ENCODE measurements at places on chromosomes 4 and X. TPM values are rescaled to one million over a fixed set of nuclear protein-coding genes. Genes with fewer than 3 reads are reported as not detected.

TBC1D25 gene
- total RNA-seq = 27.0 TPM

DNA sequence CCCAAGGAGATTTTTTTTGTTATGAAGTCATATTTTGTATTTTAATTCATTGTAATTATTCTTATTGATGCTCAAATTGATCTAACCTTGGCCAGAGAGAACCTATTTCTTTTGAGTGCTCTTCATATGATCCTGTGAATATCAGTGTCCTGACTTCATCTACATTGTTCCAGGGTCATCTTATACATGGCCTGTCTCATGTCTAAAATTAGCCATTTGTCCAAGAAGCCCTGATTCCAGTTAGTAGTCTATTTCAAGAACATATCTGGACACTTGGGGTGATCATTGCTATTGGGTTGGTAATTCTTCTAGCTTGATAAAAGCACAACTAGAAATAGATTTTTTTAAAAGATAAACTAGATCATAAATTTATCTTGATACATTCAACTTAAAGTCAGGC lies 266.2 kb downstream of the SPRY1 start:
- DNase-seq = no peak
- no peaks in the 10 kb centered on the region for H3K4me1 ChIP-seq
- no peak overlapping the region for H3K27ac ChIP-seq
- no peaks in the 10 kb centered on the region for H3K36me3 ChIP-seq
- no peaks in the 10 kb centered on the region for H3K27me3 ChIP-seq
- H3K4me3 ChIP-seq = no peak overlapping the region

DNA sequence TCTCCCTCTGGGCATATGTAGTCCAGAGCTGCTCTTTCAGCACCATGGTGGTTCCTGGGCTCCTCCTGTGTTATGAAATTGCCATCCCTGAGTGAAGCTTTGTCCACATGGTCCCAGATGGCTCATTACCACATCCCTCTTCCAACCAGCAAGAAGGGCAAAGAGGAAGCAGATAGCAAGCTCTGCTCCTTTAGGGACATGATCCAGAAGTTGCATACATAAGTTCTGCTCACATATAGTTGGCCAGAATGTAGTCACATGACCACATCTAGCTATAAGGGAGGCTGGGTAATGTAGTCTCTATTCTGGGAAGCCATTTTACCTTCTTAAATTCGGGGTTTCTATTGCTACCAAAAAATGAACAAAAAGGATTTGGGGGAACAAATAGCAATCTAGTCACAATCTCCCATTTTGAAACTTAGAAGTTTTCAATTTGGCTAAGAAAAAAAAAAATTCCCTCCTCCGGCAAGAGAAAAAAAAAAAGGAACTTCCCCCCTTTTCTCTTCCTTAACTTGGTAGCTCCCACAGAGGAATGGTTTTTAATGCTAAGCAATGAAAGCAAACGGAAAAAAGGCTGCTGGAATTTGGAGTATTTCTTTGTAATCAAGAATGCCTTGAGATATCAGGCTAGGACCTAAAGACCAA lies 88.2 kb upstream of the USP9X start:
- H3K4me3 ChIP-seq = no peak overlapping the region
- H3K4me1 ChIP-seq = no peaks in the 10 kb centered on the region
- no peak overlapping the region for H3K27ac ChIP-seq
- H3K36me3 ChIP-seq = no peaks in the 10 kb centered on the region
- H3K27me3 ChIP-seq = no peaks in the 10 kb centered on the region
- DNase-seq = no peak

TMEM255A gene
- total RNA-seq = 0.13 TPM

BANK1 gene
- total RNA-seq = 2.5 TPM

DNA sequence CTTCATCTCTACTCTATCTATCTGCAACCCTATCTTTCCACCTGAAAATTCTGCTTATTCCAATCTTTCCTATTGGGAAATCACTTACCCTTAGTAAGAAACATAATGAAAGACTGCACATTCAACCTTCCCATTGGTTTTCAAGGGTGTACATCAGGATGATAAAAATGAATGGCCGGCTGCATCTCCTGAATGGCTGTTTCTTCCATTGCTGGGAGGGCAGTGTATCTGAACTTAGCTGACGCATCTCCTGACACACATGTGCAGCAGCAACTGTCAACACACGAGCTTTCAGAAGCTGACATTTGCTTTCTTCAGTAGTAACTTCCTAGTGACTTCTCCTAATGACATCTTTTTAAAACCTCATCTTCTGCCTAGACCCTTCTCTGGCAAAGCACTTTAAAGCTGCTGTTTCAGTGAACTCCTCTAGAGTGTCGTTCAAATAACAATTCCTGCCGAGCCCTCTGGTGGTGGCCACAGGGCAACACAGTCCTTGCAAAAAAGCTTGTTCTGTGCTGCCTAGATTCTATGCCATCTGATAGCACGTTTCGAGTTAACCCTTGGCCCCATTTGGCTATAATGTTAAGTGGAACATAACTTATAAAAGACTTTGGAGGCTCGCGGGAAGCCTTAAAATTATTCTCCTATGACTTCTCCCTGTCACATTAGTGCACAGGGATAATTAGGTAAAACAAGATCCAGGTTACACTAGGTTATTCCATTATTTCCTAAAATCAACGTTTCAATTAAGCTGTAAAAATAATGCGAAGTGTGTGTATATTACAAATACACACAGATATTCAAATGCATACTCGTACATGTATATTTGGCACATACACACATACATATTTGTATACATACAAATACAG lies 2340.7 kb downstream of the PCDH7 start:
- no peak for DNase-seq
- no peaks in the 10 kb centered on the region for H3K36me3 ChIP-seq
- no peaks in the 10 kb centered on the region for H3K4me1 ChIP-seq

PLAC1 gene
- not detected for total RNA-seq

- no peaks in the 10 kb centered on the region for H3K36me3 ChIP-seq
- no peak overlapping the region for H3K4me3 ChIP-seq
- DNase-seq = no peak
- H3K27ac ChIP-seq = no peak overlapping the region
- H3K4me1 ChIP-seq = no peaks in the 10 kb centered on the region
- no peaks in the 10 kb centered on the region for H3K27me3 ChIP-seq
Measured at GRCh38 chr4:25838526-25838925, 24.3 kb downstream of the SEL1L3 start.

CFI gene
- total RNA-seq = not detected

DCX gene
- not detected for total RNA-seq

GAB3 gene
- 11.2 TPM for total RNA-seq

DNA sequence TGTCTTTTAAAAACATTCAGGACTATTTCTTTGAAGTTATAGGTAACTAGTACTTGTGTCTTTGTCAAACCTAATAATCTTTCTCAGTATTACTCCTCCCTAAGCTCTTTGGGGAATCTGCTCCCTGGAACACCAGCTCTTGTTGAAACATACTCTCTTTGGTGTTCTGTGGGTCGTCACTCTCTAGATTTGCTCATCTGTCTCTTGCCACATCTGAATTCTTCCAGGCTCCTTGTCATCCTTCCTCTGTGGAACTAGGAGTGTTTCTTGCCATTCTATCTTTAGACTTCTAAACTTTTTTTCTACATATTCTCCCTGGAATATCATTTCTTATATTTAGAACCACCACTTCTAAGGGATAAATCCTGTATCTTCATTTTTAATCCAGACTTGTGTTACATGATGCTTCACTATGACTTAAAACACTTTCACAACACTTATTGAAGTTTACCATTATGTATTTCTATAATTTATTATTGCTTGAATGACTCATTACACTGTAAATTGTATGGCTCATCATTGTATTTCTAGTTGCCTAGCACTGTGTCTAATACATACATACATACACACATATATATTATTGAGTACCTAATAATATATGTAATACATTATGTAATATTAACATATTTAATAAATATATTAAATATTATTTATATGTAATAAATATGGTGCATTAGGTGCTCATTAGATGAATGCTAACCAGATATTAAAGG lies 186.1 kb downstream of the TMA16 start:
- no peak overlapping the region for H3K4me3 ChIP-seq
- H3K27me3 ChIP-seq = no peaks in the 10 kb centered on the region
- no peaks in the 10 kb centered on the region for H3K4me1 ChIP-seq
- DNase-seq = no peak
- H3K36me3 ChIP-seq = no peaks in the 10 kb centered on the region

- H3K4me3 ChIP-seq = no peak overlapping the region
- no peak for DNase-seq
- no peak overlapping the region for H3K27ac ChIP-seq
- H3K4me1 ChIP-seq = no peaks in the 10 kb centered on the region
- no peaks in the 10 kb centered on the region for H3K27me3 ChIP-seq
- no peaks in the 10 kb centered on the region for H3K36me3 ChIP-seq
Measured at GRCh38 chrX:43065978-43066377, 288.0 kb upstream of the PPP1R2C start.

GRCh38 chrX:129979207-129979920 lies 3.1 kb upstream of the BCORL1 start:
- peaks cover 5% of the 10 kb centered on the region for H3K4me1 ChIP-seq
- no peak overlapping the region for H3K4me3 ChIP-seq
- H3K36me3 ChIP-seq = no peaks in the 10 kb centered on the region
- H3K27ac ChIP-seq = no peak overlapping the region
- no peak for DNase-seq

DNA sequence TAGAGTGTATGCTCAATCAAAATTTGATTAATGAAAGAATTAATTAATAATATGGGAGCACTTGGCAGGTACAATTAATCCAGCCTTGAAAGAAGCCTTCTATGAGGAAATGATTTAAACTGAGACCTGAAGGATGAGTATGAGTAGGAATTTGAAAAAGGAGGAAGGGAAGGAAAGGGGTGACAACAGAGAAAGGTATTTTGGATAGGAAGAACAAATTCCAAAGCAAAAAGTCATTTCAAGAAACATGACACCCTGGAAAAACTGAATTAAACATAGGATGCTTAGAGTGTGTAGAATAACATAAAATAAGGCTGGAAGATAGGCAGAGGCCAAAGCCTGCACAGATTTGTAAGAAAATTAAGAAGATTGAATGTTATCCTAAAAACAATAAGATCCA lies 29.6 kb downstream of the PHOX2B start:
- H3K4me3 ChIP-seq = no peak overlapping the region
- no peak for DNase-seq
- no peaks in the 10 kb centered on the region for H3K27me3 ChIP-seq
- no peak overlapping the region for H3K27ac ChIP-seq

DNA sequence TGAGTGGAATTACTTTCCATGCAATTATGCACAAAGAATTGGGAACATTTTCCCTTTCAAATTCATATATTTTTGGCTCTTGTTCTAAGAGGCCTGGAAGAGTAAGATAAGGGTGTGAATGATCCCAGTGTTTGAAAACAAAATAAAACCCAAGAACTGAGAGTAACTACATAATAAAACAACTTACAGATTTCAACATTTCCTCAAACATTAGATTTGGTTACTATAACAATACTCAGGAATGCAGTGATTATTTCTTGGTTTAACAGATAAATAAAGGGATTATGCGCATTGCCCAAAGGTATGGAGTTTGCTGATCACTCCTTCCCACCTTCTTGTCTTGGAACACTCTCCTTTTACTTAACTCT lies 292.5 kb downstream of the CAMK2D start:
- H3K36me3 ChIP-seq = peaks cover 15% of the 10 kb centered on the region
- no peak overlapping the region for H3K4me3 ChIP-seq
- no peaks in the 10 kb centered on the region for H3K4me1 ChIP-seq
- DNase-seq = no peak
- no peaks in the 10 kb centered on the region for H3K27me3 ChIP-seq

GRCh38 chr4:58166490-58166889 lies 1056.3 kb upstream of the IGFBP7 start:
- H3K36me3 ChIP-seq = no peaks in the 10 kb centered on the region
- no peaks in the 10 kb centered on the region for H3K4me1 ChIP-seq
- no peak overlapping the region for H3K27ac ChIP-seq
- H3K4me3 ChIP-seq = no peak overlapping the region
- no peaks in the 10 kb centered on the region for H3K27me3 ChIP-seq

DNA sequence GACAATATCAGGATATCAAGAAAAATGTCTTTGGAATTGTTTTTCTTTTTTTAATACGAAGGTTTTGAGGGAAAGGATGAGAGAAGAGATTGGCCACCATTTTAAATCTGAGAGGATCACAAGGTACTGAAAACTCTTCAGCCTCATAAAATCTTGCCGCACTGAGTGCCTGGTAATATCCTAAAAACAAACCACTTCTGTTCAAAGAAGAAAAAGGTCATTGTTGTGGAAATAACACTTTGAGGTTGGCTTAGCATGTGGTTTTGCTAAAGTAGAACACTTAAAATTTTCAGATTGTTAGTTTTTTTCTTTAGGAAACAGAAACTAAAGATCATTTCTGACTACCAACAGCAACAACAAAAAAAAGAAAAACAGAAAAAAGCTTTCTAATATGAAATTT lies 1.0 kb upstream of the CLDN22 start:
- no peak overlapping the region for H3K4me3 ChIP-seq
- no peak overlapping the region for H3K27ac ChIP-seq
- peaks cover 4% of the 10 kb centered on the region for H3K4me1 ChIP-seq
- H3K27me3 ChIP-seq = peaks cover 8% of the 10 kb centered on the region
- H3K36me3 ChIP-seq = no peaks in the 10 kb centered on the region

GRCh38 chr4:154399259-154399974 lies 92.2 kb downstream of the DCHS2 start:
- H3K36me3 ChIP-seq = no peaks in the 10 kb centered on the region
- no peaks in the 10 kb centered on the region for H3K4me1 ChIP-seq
- no peak for DNase-seq
- no peak overlapping the region for H3K4me3 ChIP-seq

DNA sequence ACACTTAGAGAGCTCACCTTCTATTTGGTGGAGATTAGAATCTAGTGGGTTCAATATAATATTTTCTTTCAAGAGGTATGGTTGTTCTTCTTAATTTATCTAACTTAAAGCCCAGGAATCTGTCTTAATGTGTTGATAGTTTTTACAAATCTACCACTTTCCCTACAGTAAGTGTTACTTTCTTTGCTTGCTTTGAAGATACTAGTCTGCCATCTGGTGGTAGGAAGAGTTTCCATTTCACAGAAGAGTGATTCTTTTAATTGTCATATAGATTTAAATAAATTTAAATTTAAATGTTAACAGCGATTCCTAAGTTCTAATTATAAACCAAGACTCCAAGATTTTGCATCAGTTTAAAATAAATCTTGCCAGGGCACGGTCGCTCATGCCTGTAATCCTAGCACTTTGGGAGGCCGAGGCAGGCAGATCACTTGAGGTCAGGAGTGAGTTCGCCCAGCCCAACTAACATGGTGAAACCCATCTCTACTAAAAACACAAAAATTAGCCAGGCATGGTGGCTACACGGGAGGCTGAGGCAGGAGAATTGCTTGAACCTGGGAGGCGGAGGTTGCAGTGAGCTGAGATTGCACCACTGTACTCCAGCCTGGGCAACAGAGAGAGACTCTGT lies 43.5 kb downstream of the NUDT9 start:
- H3K27me3 ChIP-seq = no peaks in the 10 kb centered on the region
- DNase-seq = no peak
- no peaks in the 10 kb centered on the region for H3K36me3 ChIP-seq
- no peak overlapping the region for H3K27ac ChIP-seq

Data from T-cell (primary cell).